ENCODE measurements at places on chromosomes 4 and X. TPM values are rescaled to one million over a fixed set of nuclear protein-coding genes. Genes with fewer than 3 reads are reported as not detected.

MAPK10 gene
- 5.9 TPM for total RNA-seq

TEX13B gene
- total RNA-seq: not detected

PLP1 gene
- not detected for total RNA-seq

PRSS12 gene
- 22.8 TPM for total RNA-seq

BEX1 gene
- total RNA-seq: 0.54 TPM

PABPC5 gene
- total RNA-seq: not detected

PPP1R2C gene
- total RNA-seq: not detected

AGA gene
- total RNA-seq: 16.5 TPM

HPRT1 gene
- 40.0 TPM for total RNA-seq

PRDM8 gene
- 7.5 TPM for total RNA-seq

NR3C2 gene
- 0.24 TPM for total RNA-seq

AKAP14 gene
- total RNA-seq: not detected

HS6ST2 gene
- total RNA-seq: 1.3 TPM

CTSO gene
- total RNA-seq: 1.6 TPM

BEND4 gene
- not detected for total RNA-seq

ATP1B4 gene
- not detected for total RNA-seq

FGF5 gene
- 5.8 TPM for total RNA-seq

LINC00632 gene
- total RNA-seq: not detected

NOX1 gene
- not detected for total RNA-seq

DDIT4L gene
- 1.3 TPM for total RNA-seq

IGSF1 gene
- not detected for total RNA-seq

AR gene
- total RNA-seq: 0.04 TPM

SLC25A31 gene
- total RNA-seq: not detected

GPR50 gene
- not detected for total RNA-seq

MRPL1 gene
- 57.8 TPM for total RNA-seq

SPIN2A gene
- 0.14 TPM for total RNA-seq

TAF7L gene
- total RNA-seq: not detected

MAGEE1 gene
- 3.8 TPM for total RNA-seq

SLC34A2 gene
- not detected for total RNA-seq

RAB9B gene
- total RNA-seq: 0.11 TPM

CDKL5 gene
- total RNA-seq: 2.7 TPM

PRR32 gene
- total RNA-seq: not detected

AP1S2 gene
- total RNA-seq: 12.5 TPM

LIMCH1 gene
- total RNA-seq: 0.25 TPM

ERVMER34-1 gene
- 9.7 TPM for total RNA-seq

CXCL8 gene
- total RNA-seq: 2.5 TPM

TEX13C gene
- total RNA-seq: not detected

MAGEA10 gene
- not detected for total RNA-seq

TSPAN7 gene
- 0.28 TPM for total RNA-seq

AVPR2 gene
- not detected for total RNA-seq

PNMA6A gene
- total RNA-seq: 0.32 TPM

TCEAL5 gene
- not detected for total RNA-seq

COL4A6 gene
- 25.2 TPM for total RNA-seq

ZFP42 gene
- 11.2 TPM for total RNA-seq
